ENCODE measurements at places on chromosomes 7 and 10. TPM values are rescaled to one million over a fixed set of nuclear protein-coding genes. Genes with fewer than 3 reads are reported as not detected.

GRCh38 chr10:59387951-59388670, 25.8 kb upstream of the FAM13C start:
- peak overlapping the region; percentile 7 for H3K27ac ChIP-seq
- peaks cover 27% of the 10 kb centered on the region for H3K4me1 ChIP-seq
- DNase-seq = no peak
- no peak overlapping the region for H3K4me3 ChIP-seq

DNA sequence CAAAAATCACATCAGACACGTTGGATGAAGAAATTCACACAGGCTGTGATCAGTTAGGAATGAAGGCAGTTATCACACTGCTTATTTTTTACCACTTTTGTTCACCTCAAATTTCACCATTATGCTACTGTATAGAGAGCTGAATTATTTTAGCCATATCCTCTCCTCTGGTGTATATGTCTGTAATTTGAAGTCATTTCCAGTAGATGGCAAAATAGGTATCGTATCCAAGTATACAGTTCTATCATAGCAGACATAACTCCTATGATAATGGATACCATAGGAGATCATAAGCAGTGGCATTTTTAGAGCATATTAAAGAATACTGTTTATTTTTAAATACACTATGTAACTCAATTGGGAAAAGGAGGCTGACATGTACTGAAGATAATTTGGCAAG, 909.7 kb downstream of the DNAJB9 start:
- no peaks in the 10 kb centered on the region for H3K4me1 ChIP-seq
- no peak overlapping the region for H3K4me3 ChIP-seq
- H3K27me3 ChIP-seq = no peaks in the 10 kb centered on the region
- DNase-seq = no peak

DNA sequence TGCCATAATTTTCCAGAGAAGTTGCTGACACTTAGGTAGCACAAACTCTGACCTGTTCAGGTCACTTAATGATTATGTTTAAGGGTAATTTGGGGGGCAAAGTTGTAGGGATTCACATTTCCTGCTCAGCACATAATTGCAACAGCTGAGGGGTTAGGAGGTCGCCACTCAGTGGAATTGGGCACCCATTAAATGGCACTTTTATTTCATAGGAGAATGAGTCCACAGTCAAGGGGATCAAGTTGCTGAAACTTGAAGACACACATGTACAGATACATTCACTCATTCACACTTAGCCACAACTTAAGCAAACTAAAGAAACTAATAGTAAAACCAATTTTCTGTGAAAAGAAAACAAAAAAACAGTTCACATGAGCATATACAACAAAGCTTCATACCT, 1.5 kb downstream of the PCDH15 start:
- no peaks in the 10 kb centered on the region for H3K36me3 ChIP-seq
- H3K27me3 ChIP-seq = no peaks in the 10 kb centered on the region
- H3K4me3 ChIP-seq = no peak overlapping the region
- DNase-seq = no peak
- no peaks in the 10 kb centered on the region for H3K4me1 ChIP-seq
- no peak overlapping the region for H3K27ac ChIP-seq

Gene PRKCQ
- 0.17 TPM for total RNA-seq

Gene GRID1
- total RNA-seq = 1.3 TPM

Measured in heart right ventricle (tissue), 16 donors.